ENCODE measurements at places on chromosomes 7 and 10. TPM values are rescaled to one million over a fixed set of nuclear protein-coding genes. Genes with fewer than 3 reads are reported as not detected.

Gene PRPS1L1
- total RNA-seq: 0.13 TPM

Gene CHST3
- total RNA-seq: 46.1 TPM

Gene ARHGEF35
- 3.0 TPM for total RNA-seq

Gene PNLIPRP3
- not detected for total RNA-seq

Gene GNAI1
- 8.3 TPM for total RNA-seq

Gene ATRNL1
- 4.9 TPM for total RNA-seq

Gene CPXM2
- total RNA-seq: 99.2 TPM

Gene ADIRF
- total RNA-seq: 936 TPM

Gene NPFFR1
- total RNA-seq: under 0.01 TPM

Gene C7orf57
- not detected for total RNA-seq

Gene MOGAT3
- total RNA-seq: not detected

Gene AKR1C8
- not detected for total RNA-seq

Gene ABCB1
- 3.9 TPM for total RNA-seq

Gene OAT
- total RNA-seq: 211 TPM

Gene POLR2J2
- 4.7 TPM for total RNA-seq

All from aortic smooth muscle cell (primary cell).